ENCODE measurements at places on chromosomes 7 and 10. TPM values are rescaled to one million over a fixed set of nuclear protein-coding genes. Genes with fewer than 3 reads are reported as not detected.

ANLN gene
- total RNA-seq, result 46.1 TPM

DNA sequence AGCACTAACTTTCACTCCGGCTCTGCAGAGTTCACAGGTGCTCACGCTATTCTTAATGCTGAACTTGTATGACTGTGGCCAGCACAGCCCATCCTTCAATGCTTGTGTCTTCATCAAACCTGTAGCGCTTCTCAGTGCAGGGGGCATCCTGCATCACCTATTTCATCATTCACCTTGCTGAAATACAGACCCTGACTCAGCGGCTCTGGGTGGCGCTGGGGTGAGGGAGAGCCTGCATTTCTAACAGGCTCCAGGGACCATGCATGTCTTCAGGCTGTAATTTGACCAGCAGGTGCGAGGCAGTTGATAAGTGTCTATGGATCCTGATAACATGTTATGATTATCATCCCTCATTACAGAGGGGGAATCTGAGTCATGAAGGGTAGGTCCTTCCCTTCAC, 89.3 kb downstream of the VOPP1 start:
- H3K4me1 ChIP-seq, result peaks cover 74% of the 10 kb centered on the region
- H3K27ac ChIP-seq, result no peak overlapping the region
- no peak overlapping the region for H3K4me3 ChIP-seq
- H3K36me3 ChIP-seq, result peaks cover 4% of the 10 kb centered on the region

PDE6C gene
- not detected for total RNA-seq

DNA sequence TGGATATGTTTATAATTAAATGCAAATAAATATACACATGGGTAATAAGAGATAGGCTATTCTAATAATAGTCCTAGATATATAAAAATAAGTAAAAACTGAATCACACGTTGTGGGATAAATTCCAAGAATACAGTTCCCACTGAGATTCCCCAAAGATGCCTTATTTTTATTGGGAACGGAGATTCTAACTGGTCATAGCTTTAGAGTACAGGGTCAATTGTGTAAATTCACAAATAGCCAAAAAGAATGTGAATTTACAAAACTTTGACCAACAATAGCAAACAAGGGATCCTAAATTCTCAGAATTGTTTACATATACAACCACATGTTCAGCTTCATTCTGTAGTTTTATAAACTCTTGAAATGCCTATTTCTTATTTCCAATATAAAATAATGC, 65.0 kb downstream of the VSTM4 start:
- H3K27ac ChIP-seq, result no peak overlapping the region
- no peaks in the 10 kb centered on the region for H3K36me3 ChIP-seq
- DNase-seq, result no peak

DNA sequence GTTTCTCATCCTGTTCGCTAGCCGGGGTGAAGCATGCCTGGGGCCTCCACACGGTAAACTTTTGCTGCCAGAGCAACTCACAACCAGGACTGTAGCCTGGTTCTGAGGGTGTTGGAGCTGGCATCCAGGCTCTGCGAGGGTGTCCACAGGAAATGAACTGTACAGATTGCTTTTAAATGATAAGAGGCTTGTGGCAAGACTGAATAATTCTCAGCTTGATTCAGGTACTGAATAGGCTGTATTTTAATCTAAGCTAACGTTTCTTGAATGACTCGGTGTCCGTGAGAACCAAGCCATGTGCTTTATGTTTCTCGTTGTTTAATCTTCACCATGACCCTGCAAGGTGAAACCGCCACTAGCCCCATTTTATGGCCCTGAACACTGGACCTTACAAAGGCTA, 49.3 kb downstream of the EEPD1 start:
- DNase-seq, result no peak
- no peak overlapping the region for H3K4me3 ChIP-seq
- peaks cover 38% of the 10 kb centered on the region for H3K4me1 ChIP-seq
- H3K27ac ChIP-seq, result no peak overlapping the region
- no peaks in the 10 kb centered on the region for H3K27me3 ChIP-seq

VPS37D gene
- total RNA-seq, result 0.70 TPM

DNA sequence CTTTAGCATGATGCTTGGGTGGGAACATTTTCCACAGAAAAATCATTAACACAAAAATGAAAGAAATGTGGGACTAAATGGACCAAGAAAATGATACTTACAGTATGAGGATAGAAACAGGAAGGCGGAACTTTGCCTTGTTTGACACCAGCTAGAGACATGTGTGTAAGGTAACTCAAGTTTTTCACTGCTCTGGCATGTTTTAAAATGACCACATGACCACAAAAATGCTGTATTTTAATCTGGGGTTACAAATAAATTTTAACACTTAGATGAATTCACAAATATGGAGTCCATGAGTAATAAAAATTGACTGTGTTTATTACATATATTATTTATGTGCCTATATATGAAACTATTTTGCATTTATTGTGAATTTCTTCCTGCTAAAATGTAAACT, 100.9 kb upstream of the PHYHIPL start:
- H3K27ac ChIP-seq, result no peak overlapping the region
- H3K4me3 ChIP-seq, result no peak overlapping the region
- H3K36me3 ChIP-seq, result no peaks in the 10 kb centered on the region
- DNase-seq, result no peak

CTAGE8 gene
- total RNA-seq, result 1.5 TPM

GRCh38 chr10:61987951-61988379, 86.5 kb downstream of the ARID5B start:
- peak; percentile 56 for DNase-seq
- peak overlapping the region; percentile 77 for H3K4me3 ChIP-seq
- H3K27me3 ChIP-seq, result no peaks in the 10 kb centered on the region
- H3K36me3 ChIP-seq, result peaks cover 13% of the 10 kb centered on the region
- peak overlapping the region; percentile 98 for H3K27ac ChIP-seq
- peaks cover 98% of the 10 kb centered on the region for H3K4me1 ChIP-seq

DNAJC1 gene
- 42.4 TPM for total RNA-seq

GRCh38 chr7:135877805-135878204, 99.4 kb downstream of the MTPN start:
- no peak for DNase-seq
- no peak overlapping the region for H3K27ac ChIP-seq
- H3K4me3 ChIP-seq, result no peak overlapping the region
- peaks cover 14% of the 10 kb centered on the region for H3K27me3 ChIP-seq

DNA sequence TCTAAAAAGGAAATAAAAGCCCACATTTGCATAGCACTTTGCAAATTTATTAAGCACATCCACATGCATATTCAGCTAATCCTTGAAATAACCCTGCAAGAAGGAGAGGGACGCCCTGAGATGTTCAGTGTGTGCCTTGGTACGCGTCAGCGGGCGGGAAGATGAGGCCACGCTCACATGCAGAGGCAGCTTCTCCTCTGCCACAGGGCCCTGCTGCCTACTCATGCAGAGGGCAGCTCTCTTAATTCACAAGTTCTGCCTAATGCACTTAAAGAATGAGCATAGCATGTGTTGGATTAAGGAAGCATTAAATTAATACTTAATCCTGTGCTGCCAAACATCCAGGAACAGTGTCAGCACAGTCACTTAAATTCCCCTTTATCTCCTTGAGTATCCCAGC, 132.3 kb downstream of the HECW1 start:
- no peak overlapping the region for H3K27ac ChIP-seq
- DNase-seq, result no peak
- peaks cover 38% of the 10 kb centered on the region for H3K27me3 ChIP-seq
- no peaks in the 10 kb centered on the region for H3K4me1 ChIP-seq

DNA sequence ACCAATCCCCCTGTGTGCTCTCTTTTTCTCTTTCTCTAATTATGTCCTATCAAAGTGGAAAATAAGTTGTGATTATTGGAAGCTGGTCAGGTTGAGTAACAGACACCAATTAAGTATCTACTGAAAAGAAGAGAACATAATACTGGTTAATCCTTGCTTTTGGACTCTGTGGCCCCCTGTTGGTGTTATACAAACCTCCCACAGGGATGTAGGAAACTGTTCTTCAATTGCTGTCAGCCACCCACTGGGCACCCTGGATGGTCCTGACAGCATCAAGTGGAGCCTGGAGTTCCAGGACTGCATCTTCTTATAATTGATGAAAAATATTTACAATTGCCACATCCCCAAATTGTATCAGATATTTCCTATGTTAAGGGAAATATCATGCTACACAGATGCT, 939.7 kb downstream of the KCNMA1 start:
- no peaks in the 10 kb centered on the region for H3K27me3 ChIP-seq

GRCh38 chr7:4957847-4958476, 1.0 kb downstream of the MMD2 start:
- H3K36me3 ChIP-seq, result peaks cover 2% of the 10 kb centered on the region
- peaks cover 9% of the 10 kb centered on the region for H3K4me1 ChIP-seq
- no peak for DNase-seq
- H3K4me3 ChIP-seq, result peak overlapping the region; percentile 69
- H3K27me3 ChIP-seq, result peaks cover 36% of the 10 kb centered on the region
- H3K27ac ChIP-seq, result no peak overlapping the region

- no peak for DNase-seq
- peaks cover 37% of the 10 kb centered on the region for H3K27me3 ChIP-seq
- no peak overlapping the region for H3K4me3 ChIP-seq
- no peak overlapping the region for H3K27ac ChIP-seq
- no peaks in the 10 kb centered on the region for H3K36me3 ChIP-seq
Observed at GRCh38 chr7:150854066-150855000, 2.0 kb downstream of the AOC1 start.

- H3K36me3 ChIP-seq, result peaks cover 12% of the 10 kb centered on the region
- no peaks in the 10 kb centered on the region for H3K27me3 ChIP-seq
- no peak for DNase-seq
- H3K4me1 ChIP-seq, result peaks cover 41% of the 10 kb centered on the region
Observed at GRCh38 chr7:151226560-151226874, 488 bp downstream of the ABCF2 start.

CCDC172 gene
- total RNA-seq, result not detected

DNA sequence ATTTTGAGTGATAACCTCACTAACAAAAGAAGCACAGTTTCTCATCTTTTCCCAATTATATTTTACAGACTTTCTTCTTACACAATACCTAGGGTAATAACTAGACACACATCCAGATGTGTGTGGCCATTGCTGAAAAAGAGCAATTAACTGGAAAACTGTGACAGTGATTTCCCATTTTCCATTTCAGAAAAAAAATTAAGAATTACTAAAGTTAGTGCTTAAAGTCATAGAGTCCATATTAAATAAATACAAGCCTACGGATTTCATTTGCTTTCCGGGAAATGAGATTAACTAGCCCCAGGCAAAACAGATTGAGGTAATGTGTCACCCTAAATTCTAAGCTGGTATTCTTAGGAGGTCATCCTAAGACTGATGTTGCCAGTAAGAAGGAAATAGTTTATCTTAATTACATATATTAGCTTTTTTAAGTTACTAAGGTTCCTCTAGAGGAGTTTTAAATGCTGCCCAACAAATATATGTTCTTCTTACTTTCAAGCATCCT, 10.2 kb upstream of the MACC1 start:
- H3K4me3 ChIP-seq, result no peak overlapping the region
- H3K4me1 ChIP-seq, result no peaks in the 10 kb centered on the region
- peaks cover 34% of the 10 kb centered on the region for H3K27me3 ChIP-seq

DNA sequence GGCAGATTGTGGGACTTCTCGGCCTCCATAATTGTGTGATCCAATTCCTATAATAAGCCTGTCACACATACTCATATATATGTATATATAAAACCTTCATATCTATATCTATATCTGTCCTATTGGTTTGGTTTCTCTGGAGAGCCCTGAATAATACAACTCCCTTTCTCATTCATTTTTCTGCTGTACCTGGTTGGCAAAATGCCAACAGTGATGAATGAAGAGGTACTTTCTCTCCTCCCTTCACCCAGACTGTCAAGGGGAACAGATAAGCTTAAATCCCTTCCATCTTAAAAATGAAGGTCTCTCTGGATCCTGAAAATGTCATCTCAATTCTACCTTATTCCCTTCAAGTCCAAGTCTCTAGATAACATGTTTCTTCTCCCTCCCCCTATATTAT, 60.3 kb upstream of the FOXP2 start:
- H3K36me3 ChIP-seq, result no peaks in the 10 kb centered on the region
- DNase-seq, result no peak
- H3K27me3 ChIP-seq, result no peaks in the 10 kb centered on the region
- no peaks in the 10 kb centered on the region for H3K4me1 ChIP-seq
- no peak overlapping the region for H3K27ac ChIP-seq
- H3K4me3 ChIP-seq, result no peak overlapping the region

CDC123 gene
- total RNA-seq, result 85.4 TPM

GRCh38 chr10:7445474-7446185, 34.8 kb upstream of the SFMBT2 start:
- no peak overlapping the region for H3K4me3 ChIP-seq
- no peaks in the 10 kb centered on the region for H3K27me3 ChIP-seq
- no peaks in the 10 kb centered on the region for H3K4me1 ChIP-seq
- DNase-seq, result no peak
- H3K36me3 ChIP-seq, result no peaks in the 10 kb centered on the region
- H3K27ac ChIP-seq, result no peak overlapping the region

DNA sequence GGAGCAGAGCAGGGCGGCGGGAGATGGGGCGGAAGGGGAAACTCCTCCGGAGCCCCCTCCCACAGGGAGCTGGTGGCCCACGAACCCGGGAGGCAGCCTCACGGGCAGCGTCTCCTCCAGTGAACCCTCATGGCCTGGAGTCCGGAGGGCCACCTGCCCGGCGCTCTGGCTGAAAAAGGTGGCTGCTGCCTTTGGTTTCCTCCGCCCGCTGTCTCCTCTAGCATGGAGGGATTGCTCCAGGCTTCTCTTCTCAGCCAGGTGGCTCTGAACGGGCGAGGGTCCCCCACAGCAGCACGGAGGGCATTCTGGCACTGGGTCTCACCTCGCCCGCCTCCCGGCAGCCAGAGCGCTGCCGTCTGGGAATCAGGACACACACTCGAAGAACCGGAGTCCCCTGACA, 177.3 kb upstream of the PFKP start:
- peaks cover 17% of the 10 kb centered on the region for H3K4me1 ChIP-seq
- no peaks in the 10 kb centered on the region for H3K36me3 ChIP-seq
- H3K4me3 ChIP-seq, result no peak overlapping the region
- no peak for DNase-seq
- no peak overlapping the region for H3K27ac ChIP-seq
- peaks cover 7% of the 10 kb centered on the region for H3K27me3 ChIP-seq

DNA sequence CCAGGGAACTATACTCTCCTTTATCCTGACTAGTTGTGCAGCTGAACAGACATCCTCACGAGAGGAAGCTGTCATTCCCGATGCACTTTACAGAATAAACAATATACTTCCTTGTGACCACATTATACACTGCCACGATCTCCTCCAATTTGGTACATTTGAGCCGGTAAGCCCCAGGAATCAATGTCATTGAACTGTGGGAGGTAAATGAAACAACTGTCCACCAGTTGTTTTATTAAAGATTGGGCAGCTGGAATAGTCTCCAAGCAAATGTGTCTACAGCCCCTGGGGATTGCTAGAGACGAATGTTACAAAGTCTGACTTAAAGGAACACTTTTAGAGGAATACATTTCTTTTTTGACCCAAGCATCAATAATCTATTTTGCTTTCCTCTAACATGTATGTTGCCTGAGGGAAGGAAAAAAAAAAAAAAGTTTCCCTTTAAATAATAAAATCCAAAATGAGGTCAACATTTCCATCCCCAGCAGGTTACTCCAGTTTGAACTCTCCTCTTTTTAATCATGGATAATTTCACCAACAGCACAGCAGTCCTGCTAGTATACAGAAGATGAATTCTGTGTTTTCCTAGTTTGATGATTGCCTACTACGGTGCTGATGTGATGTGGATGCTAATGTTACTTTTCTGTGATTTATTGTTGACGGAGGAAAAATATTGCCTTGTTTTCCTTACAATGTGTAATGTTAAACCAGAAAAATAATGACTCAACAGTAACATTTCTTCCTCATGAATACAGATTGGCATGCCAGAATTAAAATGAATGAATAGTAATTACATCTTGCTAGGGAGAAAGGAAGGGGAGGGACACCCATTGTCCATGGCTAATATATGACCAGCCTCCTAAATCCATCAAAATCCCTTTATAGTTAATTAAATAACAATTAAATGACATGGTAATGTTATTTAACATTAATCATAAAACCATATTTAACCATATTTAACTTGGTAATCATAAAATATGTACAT, 360.9 kb downstream of the NEBL start:
- no peak overlapping the region for H3K27ac ChIP-seq
- no peaks in the 10 kb centered on the region for H3K27me3 ChIP-seq
- no peak for DNase-seq
- no peaks in the 10 kb centered on the region for H3K4me1 ChIP-seq
- no peaks in the 10 kb centered on the region for H3K36me3 ChIP-seq
